ENCODE measurements at places on chromosomes 11 and 22. TPM values are rescaled to one million over a fixed set of nuclear protein-coding genes. Genes with fewer than 3 reads are reported as not detected.

The OR2AT4 gene
- total RNA-seq, result not detected

DNA sequence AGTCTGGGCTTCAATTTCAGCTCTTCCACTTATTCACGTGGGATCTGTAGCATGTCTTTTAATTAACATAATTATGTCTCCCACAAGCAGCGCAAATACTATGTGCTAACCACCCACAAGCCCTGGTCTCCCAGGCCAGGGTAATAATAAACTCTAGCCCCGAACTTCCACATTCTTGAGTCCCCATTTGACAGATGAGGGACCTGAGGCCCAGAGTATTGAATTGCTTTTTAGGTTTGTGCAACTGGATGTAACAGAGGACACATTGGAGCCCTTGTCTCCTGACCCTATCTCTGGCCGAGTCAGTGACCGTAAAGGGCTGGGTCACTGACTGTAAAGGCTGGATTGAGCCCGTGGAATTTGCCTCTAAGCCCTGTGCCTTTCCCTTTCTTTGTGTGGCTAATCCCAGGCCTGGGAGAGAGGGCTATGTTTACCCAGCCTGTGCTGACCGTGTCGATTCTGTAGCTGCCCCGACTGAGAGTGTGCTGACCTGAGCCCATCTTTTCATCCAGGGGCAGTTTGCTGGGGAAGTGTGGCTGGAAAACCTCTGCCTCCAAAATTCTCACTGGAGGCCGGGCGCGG lies 3.9 kb downstream of the CRYBB2 start:
- no peak for DNase-seq

DNA sequence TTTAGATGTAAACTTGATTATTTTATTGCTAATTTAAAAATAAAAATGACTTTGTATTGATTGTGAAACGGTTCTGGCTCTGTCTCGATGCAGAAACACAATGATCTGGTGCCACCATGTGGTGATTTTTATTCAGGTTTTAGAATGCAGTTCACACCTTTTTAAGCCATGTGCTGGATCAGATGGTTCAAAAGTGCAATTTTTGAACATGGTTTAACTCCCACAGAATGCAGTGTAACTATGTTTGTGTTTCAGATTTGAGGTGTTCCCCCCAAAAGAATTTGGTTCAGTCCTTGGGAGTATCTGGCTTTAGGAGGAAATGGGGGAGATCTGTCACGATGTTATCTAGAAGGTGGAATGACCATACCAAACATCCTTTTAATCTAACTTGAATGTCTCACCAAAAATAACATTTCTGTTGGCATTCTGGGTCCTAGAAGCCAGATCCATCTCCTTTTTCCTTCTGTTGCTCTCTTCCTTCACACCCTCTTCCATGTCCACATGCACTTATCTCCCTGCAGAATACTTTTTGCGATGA lies 7.9 kb downstream of the MRPL16 start:
- DNase-seq, result no peak

DNA sequence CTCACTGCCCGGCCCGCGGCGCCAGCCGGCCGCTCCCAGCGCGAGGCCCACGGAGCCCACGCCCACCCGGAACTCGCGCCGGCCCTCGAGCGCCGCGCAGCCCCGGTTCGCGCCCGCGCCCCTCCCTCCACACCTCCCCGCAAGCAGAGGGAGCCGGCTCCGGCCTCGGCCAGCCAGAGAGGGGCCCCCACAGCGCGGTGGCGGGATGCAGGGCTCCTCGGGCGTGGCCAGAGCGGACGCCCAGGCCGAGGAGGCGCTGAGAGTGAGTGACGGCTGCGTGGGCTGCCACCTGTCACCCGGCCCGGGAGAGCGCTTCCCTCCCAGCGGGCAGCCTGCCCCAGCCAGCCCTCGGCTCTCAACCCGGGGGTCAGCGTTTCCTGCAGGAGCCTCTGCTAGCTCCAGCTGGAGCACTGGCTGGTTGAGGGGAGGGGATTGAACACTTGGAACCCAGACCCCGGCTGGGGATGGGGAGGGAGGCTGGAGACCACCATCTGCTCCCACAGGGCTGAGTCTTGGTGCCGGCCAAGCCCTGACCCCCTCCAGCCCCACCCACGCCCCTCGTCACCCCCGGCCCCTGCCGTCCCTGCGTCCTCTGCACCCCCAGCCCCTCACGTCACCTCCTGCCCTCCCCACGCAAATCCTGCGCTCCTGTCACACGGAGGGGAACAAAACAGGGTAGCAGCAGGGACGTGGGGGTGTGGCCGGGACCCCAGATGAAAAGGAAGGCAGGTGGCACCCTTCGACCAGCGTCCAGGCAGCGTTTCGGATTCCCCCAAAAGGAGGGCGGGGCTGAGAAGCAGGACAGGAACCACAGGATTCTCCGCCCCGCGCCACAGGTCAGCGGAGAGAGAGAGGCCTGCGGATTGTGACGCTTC lies 157.0 kb downstream of the BRD1 start:
- DNase-seq, result no peak

The SYCE3 gene
- total RNA-seq, result not detected

The RFPL1 gene
- not detected for total RNA-seq

Data from left ventricle myocardium inferior (tissue), 1 donor.